ENCODE measurements at places on chromosomes 12 and 14.

DNA sequence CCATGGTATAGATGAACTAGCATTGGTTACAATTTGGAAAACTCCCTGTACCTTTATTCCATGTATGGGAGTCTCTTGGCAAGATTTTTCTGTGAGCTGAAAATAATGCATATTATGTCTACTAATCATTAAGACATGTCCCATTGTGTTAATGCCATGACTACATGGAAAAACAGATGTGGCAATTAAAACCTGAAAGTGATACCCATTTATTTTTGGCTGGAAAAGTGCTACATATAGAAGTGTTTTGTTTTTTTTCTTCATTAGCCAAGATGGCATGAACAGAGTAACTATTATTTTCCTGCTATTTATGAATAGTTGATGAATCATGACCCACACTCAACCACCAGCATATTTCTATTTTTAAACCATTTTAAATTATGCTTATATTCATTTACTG is 58.2 kb downstream of the ALG10B start:
- no peak for DNase-seq

- DNase-seq: no peak
Measured at GRCh38 chr14:37403626-37404025, 191.4 kb downstream of the FOXA1 start.

DNA sequence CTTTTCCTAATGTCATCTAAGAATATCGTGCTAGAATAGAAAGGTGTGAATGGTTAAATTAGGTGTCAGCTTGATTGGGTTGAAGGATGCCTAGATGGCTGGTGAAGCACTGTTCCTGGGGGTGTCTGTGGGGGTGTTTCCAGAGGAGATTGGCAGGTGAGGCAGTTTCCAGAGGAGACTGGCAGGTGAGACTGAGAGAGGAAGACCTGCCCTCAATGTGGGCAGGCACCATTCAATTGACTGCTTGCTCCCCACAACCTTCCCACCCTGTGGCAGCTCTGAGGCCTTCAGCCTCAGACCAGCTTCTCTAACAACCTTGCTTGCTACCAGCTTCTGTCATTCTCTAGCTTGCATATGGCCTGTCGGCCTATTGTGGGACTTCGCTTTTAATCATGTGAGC is 9.2 kb downstream of the RNASE9 start:
- no peak for DNase-seq

GRCh38 chr14:97564334-97564733 is 767.2 kb downstream of the VRK1 start:
- no peak for DNase-seq

DNA sequence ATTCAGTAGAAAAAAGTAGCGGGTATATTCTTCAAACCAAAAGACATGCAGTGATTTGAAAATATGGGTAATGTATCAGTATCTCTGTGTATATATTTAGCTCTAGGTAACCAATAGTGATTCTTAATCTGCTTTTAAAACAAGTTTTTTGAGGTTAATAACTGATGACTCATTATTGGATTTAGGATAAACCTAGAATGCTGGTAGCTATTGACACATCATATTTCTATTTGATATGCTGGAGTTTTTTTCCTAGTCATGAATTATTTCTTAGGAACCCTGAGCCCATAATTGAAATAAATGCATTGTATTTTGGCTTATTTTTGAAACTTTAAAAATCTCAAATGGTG is 15.5 kb downstream of the ARF6 start:
- no peak for DNase-seq

Data from Jurkat, Clone E6-1 (cell line).